Right lung (tissue), 10 donors: ENCODE measurements at places on chromosomes 13 and 19. TPM values are rescaled to one million over a fixed set of nuclear protein-coding genes. Genes with fewer than 3 reads are reported as not detected.

RAB3A gene
- 6.2 TPM for polyA plus RNA-seq

SELENOV gene
- polyA plus RNA-seq, result not detected

NXNL1 gene
- polyA plus RNA-seq, result not detected

LENG9 gene
- polyA plus RNA-seq, result 3.2 TPM

CDX2 gene
- polyA plus RNA-seq, result not detected

OR10H3 gene
- polyA plus RNA-seq, result not detected

COMP gene
- polyA plus RNA-seq, result not detected

GRCh38 chr13:102846261-102847015 lies 606 bp downstream of the ERCC5 start:
- DNase-seq, result peak; percentile 21

DNA sequence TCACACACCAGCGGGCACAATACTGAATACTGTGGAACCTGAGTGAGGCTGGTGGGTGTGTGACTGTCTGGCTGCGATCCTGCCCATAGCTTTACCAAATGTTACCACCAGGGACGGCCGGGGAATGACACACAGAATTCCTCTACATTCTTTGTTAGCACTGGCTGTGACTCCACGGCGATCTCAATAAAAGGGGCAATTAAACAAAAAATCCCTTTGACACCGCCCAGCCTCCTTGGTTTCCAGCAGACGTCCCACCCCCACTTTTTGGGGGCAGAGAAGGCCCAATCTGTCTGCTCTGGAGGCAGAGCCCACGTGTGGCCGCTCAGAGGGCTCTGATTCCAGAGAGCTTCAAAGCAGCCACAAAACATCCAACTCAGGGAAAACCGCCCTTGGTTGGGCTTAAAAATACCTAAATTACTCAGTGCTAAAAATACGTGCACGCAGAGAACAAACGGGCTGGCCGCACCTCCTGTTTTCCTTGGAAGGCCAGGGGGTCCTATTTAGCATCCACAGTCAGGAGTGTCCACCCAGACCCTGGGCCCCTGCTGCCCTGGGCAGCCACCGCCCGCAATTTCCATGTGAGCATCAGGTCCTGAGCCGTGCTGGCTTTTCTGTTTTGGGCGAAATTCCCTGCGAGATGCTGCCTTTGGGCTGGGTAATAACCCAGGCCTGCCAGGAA lies 47.8 kb downstream of the GADD45B start:
- no peak for DNase-seq

DNA sequence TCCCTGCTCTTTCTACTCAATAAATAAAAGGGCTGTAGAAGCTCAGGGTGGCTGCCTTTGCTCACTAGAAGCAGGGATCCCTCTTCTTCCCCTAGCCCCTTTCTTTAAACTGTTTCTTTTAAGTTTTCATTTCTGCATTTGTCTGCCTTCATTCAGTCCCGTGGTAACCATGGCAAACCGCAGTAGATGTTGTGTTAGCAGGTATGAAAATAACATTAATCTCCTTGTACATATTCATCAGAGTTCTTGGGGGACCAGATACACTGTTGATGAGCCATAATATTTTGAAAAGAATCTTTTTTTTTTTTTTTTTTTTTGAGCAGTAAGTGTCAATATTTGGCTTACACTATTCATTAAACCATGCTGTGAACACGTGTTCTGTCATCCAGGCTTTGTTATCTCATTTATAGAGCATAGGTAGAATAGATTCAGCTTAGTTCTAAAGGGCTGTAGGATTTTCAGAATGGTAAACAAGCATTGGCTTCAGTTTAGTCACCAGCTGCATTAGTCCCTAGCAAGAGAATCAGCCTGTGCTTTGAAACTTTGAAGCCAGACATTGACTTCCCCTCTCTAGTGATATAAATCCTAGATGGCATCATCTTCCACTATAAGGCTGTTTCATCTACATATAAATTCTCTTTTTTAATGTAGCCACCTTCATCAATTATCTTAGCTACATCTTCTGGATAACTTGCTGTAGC lies 59.4 kb upstream of the SPRY2 start:
- no peak for DNase-seq

DNA sequence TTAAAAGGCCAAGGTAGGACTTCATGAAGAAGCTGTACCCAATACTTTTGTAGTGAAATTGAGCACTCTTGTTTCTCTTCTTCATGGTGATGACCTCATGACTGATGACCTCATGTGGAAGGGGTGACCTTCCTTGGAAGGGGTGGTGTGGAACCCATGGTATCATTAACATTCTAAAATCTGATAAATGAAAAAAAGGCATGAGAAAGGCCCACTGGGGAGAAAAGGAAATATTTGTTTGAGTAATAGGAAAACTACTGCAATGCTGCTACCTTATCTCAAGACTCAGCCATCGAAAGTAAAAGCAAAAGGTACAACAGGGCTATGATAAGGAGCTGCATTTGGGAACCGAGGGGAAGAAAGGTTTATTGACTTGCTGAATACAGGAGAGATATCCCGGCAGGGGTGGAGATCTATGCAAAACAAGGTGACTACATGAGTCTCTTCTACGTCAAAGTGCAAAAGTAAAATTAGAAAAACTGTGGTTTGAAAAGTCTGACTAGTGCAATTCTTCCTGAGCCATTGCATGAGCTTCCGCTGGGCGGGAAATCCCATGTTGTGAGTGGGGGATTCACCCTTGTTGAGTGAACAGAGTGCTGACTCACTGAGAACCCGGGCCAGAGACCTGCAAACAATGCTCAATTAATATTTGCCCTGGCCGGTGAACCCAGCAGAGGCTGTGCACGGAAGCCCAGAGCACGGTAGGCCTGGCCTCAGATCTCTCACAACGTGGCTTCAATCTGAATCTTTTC lies 138.9 kb upstream of the RFC3 start:
- no peak for DNase-seq

- no peak for DNase-seq
Measured at GRCh38 chr13:106348075-106348840, 187.2 kb downstream of the EFNB2 start.

GRCh38 chr13:79859756-79860155 lies 378.8 kb downstream of the NDFIP2 start:
- DNase-seq, result no peak

DNA sequence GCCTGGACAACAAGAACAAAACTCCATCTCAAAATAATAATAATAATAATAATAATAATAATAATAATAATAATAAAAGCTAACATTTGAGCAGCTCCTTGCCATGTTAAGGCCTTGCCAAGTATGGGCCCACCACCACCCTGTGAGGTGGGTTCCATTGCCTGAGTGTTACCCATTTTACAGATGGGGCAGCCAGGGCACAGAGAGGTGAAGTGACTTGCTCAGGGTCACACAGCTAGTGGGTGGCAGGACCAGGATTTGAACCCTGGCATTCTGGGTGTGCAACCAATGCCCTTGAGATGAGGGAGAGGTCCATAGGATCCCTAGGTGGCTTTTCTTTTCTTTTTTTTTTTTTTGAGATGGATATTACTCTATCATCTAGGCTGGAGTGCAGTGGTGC lies 29.5 kb downstream of the ZSWIM4 start:
- no peak for DNase-seq

GRCh38 chr19:46079576-46079975 lies 38.8 kb upstream of the IGFL4 start:
- DNase-seq, result no peak

- DNase-seq, result no peak
Measured at GRCh38 chr19:30877661-30878113, 471.5 kb downstream of the TSHZ3 start.

GRCh38 chr13:92781965-92782690 lies 444.5 kb upstream of the GPC6 start:
- no peak for DNase-seq

GRCh38 chr13:64556376-64556775 lies 2673.8 kb downstream of the PCDH9 start:
- DNase-seq, result no peak

DNA sequence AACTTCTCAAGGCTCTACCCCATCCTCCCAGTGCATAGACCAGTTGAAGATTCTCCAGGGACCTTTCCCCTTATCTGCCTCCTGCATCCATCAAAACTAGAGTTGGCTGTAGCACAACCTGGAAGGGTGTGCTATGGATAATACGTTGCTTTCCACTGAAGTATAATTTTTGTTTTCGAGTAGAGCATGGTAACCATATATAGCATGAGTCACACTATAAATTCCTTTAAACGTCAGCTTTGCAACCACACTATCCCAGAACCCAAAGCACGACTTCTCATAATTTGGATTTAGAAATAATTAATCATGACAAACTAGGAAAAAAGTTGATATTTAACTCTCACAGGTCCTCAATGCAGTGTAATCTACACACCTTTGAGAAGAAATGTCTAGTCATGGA lies 138.3 kb upstream of the NBEA start:
- no peak for DNase-seq

DNA sequence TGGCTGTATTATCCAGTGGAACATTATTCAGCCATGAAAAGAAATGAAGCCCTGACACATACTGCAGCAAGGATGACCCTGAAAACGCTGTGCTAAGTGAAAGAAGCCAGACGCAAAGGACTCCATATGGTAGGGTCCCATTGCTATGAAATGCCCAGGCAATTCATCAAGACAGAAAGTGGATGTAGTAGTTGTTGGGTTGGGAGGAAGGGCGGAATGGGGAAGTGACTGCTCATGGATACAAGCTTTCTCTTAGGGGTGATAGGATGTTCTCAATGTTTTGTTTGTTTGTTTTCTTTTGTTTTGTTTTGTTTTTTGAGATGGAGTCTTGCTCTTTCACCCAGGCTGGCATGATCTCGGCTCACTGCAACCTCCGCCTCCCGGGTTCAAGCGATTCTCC lies 11.1 kb upstream of the CEACAM16 start:
- no peak for DNase-seq

GRCh38 chr13:49615836-49616675 lies 12.3 kb upstream of the ARL11 start:
- DNase-seq, result no peak

DNA sequence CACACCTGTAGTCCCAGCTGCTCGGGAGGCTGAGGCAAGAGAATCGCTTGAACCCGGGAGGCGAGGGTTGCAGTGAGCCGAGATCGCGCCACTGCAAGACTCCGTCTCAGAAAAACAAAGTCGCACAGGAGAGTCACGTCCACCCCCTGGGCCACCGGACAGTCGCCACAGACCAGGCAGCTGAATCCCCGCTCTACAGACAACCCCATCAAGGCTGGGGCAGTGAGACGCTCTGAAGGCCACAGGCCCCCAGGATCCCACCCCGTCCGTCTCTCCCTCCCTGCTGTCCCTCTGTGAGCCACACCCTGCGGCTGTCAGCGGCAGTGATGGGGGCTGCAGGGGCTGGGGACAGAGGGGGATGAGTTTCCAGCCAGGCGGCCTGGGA lies 15.5 kb upstream of the PTBP1 start:
- no peak for DNase-seq

DNA sequence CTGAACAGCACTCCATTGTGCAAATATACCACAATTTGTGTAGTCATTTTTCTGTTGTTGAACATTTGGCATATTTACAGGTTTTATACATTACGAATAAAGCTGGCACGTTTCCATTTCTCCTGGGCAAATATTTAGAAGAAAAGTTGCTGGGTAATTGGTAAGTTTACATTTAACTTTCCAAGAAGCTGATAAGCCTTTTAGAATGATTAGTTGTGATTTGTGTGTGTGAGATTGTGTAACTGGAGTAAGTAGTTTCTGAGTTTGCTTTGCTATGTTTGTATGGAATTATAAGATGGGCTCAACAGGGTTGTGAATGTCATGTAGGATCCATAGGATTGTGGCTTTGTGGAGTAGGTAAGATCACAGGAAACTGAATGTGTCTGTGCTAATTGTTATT lies 1.6 kb upstream of the ZNF529 start:
- DNase-seq, result no peak

DNA sequence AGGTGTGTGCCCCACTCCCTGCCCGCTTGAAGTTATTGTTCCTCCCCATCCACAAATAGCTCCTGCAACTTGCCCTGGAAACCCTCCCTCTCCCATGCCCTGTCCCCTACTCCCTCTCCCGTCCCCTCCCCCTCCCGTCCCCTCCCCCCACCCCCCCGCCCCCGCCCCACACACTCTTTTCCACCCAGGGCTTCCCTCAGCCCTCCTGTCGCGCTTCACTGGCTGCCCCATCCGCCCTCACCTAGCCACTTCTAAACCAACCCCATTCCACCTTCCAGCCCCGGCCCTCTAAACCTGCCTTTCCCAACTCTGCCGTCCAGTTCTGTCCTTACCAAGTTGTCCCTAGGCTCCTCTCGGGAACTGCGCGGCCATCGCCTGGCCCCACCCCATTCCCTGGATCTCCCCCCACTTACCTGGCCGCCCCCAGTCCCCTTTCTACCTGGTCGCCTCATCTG lies 993 bp downstream of the RGL3 start:
- DNase-seq, result no peak

- no peak for DNase-seq
Measured at GRCh38 chr19:13057744-13058143, 44.9 kb downstream of the LYL1 start.

DNA sequence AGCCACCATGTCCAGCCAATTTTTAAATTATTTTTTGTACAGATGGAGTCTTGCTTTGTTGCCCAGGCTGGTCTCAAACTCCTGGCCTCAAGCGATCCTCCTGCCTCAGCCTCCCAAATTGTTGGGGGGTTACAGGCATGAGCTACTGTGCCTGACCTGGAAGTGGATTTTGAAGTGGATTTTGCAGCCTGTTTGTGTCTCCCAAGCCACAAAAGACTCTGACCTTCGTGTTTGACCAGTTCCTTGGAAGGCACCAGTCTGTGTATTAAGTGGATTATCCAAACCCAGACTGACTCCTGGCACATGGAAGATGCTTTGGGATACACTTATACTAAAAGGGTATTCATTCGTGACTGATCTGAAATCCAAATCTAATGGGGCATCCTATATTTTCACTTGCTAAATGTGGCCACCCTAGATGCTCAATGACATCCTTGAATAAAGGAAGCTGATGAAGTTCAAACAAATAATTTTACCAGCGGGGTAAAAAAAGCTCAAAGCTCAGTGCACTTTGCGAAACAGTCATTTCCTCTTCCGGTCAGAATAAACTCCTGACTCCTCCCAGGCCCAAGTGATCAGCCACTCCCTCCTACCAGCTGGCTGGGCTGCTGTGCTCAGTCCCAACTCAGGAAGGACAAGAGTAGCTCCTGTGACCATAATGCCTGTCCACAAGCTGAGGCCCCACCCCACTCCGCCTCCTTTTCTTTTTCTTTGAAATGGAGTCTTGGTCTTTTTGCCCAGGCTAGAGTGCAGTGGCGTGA lies 32.6 kb upstream of the GATAD2A start:
- DNase-seq, result no peak

DNA sequence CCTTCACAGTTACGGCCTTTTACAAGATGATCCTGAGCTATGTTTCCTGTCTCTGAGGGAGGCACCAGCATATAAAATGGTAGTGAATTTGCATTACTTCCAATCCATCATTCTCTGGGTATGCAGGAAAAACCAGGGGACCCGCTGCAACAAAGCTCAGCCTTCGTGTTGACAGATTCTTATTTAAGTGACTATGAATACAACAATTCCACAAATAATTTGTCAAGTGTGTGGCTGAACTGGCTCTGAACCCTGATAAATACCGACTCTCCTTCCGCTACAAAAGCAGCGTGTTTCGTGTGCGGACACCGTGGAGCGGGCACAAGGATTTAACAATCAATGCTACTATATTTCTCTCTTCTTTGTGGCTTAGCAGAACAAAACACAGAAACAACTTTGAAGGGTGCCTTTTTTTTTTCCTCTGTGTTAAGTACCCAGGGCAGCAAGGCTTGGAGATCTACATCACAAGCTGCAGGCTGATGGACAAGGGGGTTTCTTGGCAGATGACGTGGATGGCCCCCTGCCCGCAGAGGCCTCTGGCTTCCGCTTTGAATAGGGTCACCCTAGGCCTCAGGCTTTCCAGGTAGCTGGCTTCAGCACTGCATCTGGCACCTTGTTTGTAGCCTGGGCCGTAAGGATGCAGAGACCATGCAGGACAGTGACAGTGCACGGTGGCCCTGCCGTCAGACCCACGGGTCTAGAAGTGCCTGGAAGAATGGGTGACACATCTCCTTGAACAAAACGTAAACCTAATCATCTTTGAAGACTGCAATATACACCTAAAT lies 280.5 kb upstream of the TSHZ3 start:
- DNase-seq, result no peak
